AG09309 (cell line): ENCODE measurements at places on chromosomes 5 and 9.

DNA sequence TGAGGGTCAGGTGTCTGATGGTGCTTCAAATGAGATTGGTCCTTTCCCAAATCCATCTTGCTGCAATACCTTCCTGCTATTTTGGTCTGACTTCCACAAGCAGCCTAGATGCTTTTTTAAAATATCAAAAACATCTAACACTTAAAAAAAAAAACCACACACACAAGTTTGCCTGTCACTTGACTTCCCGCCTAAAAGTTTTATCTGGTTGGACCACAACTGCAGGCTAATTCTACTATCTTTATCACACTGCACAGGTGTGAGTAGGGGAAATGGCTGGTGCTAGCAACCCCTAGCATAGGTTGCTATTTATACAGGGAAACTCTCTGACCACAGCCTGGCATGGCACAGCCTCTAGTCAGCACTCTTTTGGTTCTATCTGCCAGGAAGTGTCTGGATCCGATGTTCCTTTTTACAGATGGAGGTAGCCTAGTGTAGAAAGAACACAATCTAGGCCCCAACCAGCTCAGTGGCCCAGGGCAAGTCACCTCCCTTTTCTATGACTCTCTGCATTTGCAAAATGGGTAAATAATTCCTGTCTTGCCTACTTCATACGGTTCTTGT, at the start of gene HEMGN:
TSS of gene HEMGN (minus strand) at position 92 of the 564 bp plus-strand sequence. CDS start at position 56, 36 bp downstream.
- no peak for DNase-seq

GRCh38 chr5:107090506-107090905, 580.2 kb downstream of the EFNA5 start:
- no peak for DNase-seq

- DNase-seq: no peak
These were observed 126.1 kb downstream of the GPBP1 start for GRCh38 chr5:57299986-57300385.

GRCh38 chr9:5957166-5957565, 58.3 kb downstream of the RANBP6 start:
- no peak for DNase-seq

DNA sequence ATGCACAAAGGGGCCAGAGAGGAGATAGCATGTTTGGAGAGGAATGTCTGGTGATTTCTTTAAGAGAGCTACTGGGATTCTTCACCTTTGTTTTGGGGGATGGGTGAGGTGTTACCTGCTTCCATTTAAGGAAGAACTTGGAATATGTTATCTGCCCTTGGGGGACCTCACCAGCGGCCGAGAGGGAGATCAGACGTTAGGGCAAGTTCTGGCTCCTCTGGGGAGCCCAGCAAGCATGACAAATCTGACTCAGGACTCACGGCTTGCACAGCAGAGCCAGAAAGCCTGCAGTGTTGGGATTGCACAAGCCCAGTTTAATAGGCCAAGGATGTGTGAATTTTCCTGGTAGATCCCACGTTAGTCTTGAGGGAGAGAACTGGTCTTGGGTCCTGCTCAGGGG, 40.3 kb downstream of the SLC28A3 start:
- DNase-seq: no peak

GRCh38 chr5:15506897-15507296, 6.9 kb downstream of the FBXL7 start:
- no peak for DNase-seq

DNA sequence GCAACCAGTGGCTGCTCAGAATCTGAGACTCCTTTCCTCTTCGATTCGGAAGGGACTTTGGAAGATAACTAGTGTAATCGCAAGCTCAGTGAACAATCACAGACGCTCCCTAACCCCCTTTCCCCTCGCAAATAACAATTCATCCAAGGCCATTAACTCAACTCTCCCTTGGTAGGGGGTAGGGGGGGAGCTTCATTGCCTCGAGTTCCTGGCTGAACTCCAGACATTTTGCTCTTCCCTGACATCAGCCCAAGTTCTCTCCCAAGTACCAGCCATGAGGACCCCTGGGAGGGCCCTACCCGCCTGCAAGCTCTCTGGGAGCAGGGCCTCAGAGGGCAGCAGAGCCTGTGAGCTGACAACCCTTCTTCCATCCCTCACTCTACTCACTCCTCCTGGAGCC, 8.4 kb downstream of the FAM163B start:
- no peak for DNase-seq

- DNase-seq: no peak
These were observed 11.8 kb upstream of the TMC1 start for GRCh38 chr9:72509635-72510034.

DNA sequence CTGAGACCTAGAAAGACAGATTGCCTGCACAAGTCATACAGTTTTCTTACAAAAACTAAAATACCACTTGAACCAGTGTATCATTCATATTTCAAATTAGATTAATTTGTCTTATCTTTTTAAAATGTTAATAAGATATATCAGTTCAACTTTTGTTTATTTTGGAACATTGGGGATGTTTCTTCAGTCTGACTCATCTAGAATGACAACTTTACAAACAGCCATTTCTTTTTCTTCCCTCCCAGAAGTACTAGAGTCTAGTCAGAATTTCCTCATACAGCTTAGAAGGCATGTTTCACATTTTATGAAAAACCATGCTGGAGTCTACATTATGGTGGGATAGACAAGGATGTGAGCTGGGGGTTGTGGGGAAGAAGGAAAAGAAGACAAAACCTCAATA, 262.5 kb downstream of the NFIB start:
- no peak for DNase-seq

- DNase-seq: no peak
These were observed 300.4 kb downstream of the MAN2A1 start for GRCh38 chr5:109989994-109990722.

- peak; percentile 84 for DNase-seq
These were observed 60.2 kb upstream of the SLC2A8 start for GRCh38 chr9:127336506-127337352.

DNA sequence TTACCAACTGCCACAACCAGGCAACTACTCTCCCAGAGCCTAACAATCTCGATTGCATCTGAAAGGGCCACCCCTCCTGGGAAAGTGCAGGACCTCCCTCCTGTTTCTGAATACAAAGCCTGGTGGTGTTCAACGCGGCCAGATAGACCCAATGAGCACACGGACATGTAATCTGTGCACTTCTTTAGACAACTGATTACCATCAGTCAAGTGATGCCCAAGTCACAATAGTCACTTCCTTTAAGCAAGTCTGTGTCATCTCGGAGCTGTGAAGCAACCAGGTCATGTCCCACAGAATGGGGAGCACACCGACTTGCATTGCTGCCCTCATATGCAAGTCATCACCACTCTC, 739 bp downstream of the C9orf72 start:
- DNase-seq: no peak
